ENCODE measurements at places on chromosomes 1 and 21.

DNA sequence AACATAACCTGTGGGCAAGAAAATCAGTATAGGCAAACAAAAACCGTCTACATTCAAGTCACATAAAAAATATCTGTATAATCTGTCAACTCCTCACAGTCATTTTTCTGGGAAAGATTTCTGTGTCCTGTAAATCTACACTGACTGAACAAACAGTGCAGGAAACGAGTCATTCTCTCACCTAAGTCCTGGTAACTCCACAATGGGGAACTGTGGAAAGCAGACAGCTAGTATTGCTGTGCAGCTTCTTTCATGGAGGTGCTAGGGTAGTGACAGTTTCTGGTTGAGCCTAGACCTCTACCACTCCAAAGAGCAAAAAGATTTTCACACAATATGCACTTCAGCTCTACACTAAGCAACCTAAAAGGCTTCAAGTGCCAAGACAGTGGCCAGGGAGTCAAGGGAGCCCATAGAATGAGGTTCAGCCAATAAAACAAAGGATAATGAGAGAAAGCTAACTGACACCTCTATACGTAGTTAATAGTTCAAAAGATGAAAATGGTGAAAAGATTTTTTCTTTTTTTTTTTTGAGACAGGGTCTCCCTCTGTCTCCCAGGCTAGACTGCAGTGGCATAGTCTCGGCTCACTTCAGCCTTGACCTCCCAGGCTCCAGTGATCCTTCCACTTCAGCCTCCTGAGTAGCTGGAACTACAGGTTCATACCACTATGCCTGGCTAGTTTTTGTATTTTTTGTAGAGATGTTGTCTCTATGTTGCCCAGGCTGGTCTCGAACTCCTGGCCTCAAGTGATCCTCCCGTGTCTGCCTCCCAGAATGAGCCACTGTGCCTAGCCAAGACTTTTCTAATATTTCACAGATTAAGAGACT, 5.5 kb downstream of the PTP4A2 start:
- DNase-seq: no peak

GRCh38 chr1:206608108-206608698, 4.1 kb downstream of the EIF2D start:
- no peak for DNase-seq

GRCh38 chr1:7590426-7590790, 180.7 kb upstream of the VAMP3 start:
- DNase-seq: peak; percentile 24

DNA sequence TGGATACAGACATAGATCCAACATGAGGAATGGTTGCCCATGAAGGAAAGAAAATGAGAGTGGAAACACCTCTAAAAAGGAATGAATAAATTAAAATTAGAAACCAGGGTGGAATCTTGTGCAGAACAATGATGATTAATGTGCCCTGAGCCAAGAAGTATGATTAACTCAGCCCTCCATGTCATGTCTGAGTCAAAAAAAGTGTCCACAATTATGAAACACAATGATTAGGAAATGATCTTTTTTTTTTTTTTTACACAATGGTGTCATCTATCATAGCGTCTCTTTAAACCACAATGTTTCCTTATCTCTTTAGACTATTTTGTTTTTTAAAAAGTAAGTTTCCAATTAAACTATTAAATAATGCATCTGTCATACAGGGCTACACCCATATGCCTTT, 78.9 kb upstream of the RAB4A start:
- no peak for DNase-seq

DNA sequence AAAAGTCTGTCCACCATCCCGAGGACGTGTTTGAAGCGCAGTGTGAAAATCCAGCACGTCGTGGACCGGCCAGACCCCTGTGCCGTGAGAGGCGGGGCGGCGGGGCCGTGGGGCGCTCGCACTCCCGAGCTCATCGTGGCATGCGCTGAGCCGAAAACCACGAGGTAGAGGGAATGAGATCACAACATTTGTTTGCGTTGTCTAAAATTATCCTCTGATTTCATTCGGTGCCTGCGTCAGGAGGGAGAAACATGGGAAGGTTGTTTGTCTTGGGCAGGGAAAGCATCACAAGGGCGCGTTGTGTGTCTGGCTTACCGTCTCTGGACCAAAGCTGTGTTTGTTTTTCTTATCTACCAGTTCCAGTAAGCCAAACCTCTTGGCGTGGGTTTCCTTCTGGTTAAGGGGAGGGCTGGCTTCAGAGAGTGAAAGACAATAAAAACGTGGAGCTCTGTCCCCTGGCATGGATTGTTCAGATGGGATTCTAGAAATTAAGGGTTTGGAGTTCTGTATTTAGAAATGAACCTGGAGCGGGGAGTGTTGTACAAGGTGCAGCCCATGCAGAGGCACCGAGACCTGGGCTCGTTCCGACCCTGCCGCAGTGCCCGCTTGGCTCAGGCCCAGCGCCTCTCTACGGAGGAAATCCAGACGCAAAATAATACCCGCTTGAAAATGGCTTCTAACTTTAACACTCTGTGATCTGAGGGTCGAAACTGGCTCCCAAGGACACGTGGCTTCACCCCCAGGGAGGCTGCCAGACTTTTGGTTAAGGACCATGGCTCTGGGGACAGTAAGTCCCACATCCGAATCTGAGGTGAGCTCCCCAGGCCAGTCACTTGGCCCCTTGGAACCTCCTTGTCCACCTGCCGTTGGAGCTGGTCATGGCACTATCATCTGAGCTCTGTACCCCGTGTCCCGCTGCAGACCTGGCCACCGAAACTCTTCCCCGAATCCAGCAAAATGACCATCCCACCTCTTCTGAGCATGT, 68.7 kb upstream of the FAM3B start:
- DNase-seq: peak; percentile 89

DNA sequence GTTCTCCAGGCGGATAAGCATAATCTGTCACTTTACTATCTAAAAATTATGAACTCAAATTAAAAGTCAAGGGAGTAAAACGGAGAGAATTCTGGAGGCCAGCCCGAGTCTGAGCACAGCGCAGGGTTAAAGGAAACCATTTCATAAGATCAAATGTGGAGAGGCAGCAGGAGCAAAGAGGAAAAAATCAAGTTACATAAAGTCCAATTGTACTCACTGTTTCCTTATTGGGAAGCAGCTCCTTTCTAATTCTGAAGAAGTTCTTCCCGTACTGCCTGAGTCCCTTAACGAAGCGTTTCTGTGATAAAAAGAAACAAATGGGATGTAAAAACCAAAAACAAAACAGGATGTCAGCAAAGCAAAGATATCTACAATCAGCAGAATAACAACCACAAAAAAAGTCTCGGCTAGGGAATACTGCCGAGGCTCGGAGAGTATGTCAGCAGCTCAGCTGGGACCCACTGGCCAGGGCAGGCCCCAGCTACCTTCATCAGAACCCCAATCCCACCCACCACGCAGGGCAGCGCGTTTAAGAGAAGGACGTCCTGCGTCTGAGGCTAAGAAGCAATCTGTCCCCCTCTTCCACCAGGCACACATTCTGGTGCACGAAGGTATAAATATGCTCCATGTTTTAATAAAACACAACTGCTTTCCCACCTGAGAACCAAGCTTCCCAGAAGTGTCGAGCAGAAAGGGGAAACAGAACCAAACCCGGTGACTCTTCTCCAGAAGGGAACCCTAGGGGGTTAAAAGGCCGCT, 104.8 kb downstream of the SLC45A1 start:
- DNase-seq: no peak

DNA sequence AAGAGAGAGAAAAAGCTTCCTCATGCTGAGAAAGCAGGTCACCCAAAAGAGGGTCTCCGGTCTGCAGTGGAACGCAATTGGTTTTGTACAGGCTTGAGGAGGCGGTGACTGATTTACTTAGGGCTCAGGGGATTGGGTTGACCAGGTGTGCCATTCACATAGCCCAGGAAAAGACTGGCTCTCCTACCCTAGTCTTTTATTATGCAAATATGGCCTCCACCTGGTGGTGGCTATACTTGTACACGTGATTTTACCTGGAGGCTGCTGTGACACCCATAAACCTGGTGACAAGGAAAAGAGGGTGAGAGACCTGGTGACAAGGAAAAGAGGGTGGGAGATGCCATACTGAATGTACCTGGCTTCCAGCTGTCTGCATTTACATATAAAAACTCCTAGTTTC, 49.9 kb downstream of the DNTTIP2 start:
- DNase-seq: no peak

DNA sequence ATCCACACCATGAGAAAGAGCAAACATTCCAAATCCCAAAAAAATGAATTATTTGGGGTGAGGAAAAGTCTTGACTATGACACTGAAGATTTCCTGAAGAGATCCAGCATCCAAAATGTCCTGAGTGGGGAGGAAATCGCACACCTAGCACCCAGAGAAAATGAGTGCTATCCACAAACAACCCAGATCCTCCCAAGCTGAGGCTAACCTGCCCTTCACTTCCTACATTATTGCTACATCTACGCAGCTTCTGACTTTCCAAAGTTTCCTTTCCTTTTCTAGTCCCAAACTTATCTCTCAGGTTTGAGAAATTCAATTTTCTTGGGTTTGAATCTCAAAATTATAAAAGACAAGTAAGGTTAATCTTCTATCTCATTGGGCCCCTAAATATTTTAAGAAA, 906 bp upstream of the RGS13 start:
- no peak for DNase-seq

DNA sequence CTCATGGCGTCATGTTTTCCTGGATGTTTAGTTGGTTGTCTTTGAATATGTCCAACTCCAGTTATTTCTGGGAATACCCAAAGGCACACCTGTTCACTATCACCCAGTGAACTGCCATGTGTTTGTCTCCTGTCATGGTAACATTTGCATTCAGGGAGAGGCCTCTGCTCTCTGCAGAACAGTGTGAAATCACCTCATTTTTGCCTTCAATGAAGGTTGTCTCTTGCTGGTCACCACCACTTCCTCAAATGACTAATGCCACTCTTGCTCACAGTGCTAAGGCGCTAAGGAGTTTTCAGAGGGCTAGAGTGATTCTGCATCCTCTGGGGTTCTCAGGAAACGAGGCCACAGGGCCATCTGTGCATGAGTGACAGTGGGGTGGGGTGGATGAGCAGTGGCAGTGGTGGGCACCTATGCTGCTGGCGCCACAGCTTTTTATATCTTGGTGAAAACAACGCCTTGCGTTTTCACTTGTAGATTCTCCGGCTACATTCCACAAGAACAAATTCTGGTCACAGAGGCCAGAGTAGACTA, 60.0 kb upstream of the ATP5PO start:
- DNase-seq: no peak

- no peak for DNase-seq
These were observed 14.1 kb downstream of the DNASE2B start for GRCh38 chr1:84412316-84412942.

DNA sequence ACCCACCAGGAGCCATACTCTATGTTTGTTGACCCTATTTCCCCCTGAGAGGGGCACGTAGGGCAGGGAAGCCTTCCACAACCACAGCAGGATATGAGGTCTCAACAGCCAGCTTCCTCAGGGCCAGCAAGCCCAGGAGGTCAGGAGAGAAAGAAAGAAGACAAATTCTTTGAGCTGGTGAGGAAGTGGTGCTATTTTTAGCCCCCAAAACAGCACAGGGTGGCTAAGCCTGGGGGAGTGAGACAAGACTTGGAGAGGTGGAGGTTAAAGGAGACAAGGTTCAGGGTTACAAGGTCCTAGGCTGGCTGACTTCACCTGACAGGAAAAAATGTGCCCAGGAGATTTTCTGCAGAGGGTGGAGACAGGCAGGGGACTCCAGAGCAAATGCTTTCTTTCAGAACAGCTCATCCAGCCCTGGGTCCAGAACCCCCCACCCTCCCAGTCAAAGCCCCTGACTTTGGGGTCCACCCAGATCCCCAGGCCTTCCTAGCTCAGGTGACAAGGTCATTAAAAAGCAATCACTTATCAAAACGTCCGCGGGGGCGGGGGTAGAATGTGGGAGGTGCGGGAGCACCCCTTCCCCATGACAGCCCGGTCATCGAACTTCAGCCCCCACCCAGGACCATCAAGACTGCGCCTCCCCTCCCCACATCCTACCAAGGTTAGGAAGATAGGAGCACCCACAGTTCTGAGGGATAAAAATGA, 1.3 kb downstream of the SV2A start:
- DNase-seq: no peak

GRCh38 chr1:59433440-59433813, 136.5 kb downstream of the FGGY start:
- DNase-seq: no peak

GRCh38 chr1:80776266-80776665, 1024.5 kb upstream of the ADGRL2 start:
- no peak for DNase-seq

DNA sequence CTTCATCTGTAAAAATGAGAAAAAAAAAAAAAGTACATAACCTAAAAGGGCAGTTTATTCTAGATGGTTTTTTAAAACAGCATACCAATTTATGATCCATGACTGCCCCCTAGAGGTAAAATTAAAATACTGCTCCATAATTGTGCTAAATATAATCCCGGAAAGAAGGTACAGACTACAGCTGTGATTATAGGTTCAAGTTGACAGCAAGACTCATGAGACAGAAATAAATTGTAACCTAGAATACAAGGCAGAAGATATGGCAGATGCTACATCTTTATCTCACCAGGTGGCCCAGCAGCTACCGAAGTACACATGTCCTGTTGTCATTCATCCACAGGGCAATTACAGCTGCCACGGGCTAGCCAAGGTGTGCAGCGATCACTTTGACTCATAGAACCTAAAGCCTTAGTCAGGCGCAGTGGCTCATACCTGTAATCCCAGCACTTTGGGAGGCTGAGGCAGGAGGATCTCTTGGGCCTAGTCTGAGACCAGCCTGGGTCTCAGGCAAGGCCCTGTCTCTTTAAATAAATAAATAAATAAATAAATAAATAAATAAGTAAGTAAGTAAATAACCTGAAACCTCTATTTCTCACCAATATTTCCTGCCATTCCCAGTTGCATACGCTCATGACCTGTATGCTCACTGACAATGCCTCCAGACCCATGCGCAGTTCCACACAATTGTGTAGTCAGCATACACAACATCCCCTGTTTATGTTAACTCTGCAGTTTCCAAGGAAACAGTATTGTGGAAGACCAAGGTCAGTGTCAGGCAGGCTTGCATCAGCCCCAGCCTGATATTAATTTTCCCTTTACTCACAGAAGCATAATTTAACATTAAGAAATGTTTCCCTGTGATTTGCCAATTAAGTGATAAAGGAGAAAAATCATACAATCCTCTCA, 18.3 kb upstream of the PPIE start:
- peak; percentile 52 for DNase-seq

- peak; percentile 92 for DNase-seq
These were observed at the start of gene DNAH14 for GRCh38 chr1:224929335-224930237. Gene DNAH14, plus strand, starts transcription at chr1:224929675. Its CDS starts 23,028 bp downstream, at chr1:224952703.

GRCh38 chr1:90671251-90671650, 45.9 kb downstream of the BARHL2 start:
- no peak for DNase-seq

DNA sequence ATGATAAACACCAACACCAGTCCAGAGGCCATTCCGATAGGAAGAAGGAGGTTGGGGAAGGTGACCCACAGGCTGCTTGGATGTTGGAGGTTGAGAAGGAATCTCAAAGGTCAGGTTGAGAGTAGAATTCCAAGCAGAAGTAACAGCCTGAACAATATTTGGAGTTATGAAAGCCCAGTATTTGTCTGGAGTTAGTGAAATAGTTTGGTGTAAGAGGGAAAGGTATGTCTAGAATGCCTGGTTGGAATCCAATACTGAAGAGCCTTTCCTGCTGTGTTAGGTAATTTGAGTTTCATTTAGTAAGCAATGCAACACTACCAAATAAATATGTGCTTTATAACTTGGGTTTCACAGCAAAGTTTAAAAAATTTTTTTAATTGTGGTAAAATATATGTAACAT, 70.5 kb upstream of the MCOLN3 start:
- no peak for DNase-seq

GRCh38 chr1:221777431-221778072, 35.7 kb upstream of the DUSP10 start:
- no peak for DNase-seq

GRCh38 chr21:25708467-25709065, 26.1 kb downstream of the ATP5PF start:
- no peak for DNase-seq

Data from pancreas (tissue), 10 donors.